M059J (cell line): ENCODE measurements at places on chromosomes 11 and 22.

GRCh38 chr11:116881143-116881542 lies 43.7 kb upstream of the APOA1 start:
- DNase-seq, result no peak

GRCh38 chr11:57484141-57484710 lies 23.9 kb downstream of the RTN4RL2 start:
- peak; percentile 26 for DNase-seq

DNA sequence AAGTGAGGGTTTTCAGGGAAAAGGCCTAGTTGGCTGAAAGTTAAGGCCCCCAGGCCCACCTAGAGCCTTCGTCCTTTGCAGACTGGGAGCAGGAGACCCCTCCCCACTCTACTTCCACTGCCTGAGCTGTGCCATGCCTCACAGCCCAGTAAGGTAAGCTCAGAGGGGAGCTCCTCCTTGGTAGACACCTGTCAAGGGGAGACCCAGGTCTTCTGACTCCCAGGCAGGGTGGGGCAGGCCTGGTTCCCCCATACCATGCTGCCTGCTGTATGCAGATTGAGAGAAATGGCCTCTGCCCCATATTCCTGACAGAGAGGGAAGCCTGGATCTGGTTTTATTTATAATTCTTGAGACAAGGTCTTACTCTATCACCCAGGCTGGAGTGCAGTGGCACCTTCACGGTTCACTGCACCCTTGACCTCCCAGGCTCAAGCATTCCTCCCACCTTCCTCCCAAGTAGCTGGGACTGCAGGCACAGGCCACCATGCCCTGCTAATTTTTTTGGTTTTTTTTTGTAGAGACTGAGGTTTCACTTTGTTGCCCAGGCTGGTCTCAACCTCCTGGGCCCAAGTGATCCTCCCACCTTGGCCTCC lies 697 bp downstream of the RAB36 start:
- DNase-seq, result no peak

- no peak for DNase-seq
Measured at GRCh38 chr22:44972363-44973083, 37.3 kb downstream of the PHF21B start.

- DNase-seq, result peak; percentile 46
Measured at GRCh38 chr11:125410091-125410490, 86.0 kb downstream of the FEZ1 start.

DNA sequence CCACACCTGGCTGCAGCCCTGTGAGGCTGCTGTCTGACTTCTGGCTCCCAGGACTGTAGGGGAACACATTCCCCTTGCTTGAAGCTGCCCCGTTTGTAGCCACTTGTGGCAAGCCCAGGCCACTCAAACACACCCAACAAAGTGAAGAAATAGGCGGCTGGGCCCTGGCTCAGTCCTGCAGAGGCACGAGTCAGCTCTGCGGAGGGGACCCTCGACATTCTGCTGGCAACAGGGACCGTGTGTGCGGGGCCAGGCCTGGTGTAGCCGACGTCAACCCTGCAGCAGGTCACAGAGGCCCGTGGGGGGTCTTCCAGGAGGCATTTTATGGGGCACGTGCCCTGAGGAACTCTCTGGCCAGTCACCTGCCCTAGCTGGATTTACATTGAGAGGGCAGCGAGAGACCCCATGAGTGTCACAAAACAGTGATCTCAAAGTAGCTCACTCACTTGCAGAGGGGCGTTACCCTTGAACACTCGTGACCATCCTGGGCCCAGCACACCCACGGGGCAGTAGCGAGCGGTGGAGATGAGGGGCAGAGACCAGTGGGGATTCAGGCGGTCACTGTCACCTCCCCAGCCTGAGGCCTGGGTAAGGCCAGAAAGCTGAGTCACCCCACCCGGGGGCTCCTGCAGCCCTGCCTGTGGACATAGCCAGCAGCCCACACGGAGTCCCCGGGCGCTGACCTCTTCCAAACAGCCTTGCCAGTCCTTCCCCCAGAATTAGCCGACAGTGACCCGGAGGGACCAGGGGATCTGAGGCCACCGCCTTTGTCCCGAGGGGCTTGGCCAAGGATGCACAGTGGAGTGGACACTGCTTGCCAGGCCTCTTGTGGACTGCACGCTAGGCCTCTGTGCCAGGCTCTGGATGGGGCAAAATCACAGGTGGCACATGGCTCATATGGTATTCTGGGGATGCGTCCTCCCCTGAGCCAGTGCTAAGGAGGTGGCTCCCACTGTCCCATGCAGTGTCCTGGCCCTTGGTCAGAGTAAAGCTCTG lies 139.5 kb downstream of the CTTN start:
- no peak for DNase-seq

- DNase-seq, result no peak
Measured at GRCh38 chr11:129012880-129013279, 70.2 kb upstream of the TP53AIP1 start.

- DNase-seq, result no peak
Measured at GRCh38 chr22:36295247-36295646, 42.3 kb downstream of the APOL1 start.

DNA sequence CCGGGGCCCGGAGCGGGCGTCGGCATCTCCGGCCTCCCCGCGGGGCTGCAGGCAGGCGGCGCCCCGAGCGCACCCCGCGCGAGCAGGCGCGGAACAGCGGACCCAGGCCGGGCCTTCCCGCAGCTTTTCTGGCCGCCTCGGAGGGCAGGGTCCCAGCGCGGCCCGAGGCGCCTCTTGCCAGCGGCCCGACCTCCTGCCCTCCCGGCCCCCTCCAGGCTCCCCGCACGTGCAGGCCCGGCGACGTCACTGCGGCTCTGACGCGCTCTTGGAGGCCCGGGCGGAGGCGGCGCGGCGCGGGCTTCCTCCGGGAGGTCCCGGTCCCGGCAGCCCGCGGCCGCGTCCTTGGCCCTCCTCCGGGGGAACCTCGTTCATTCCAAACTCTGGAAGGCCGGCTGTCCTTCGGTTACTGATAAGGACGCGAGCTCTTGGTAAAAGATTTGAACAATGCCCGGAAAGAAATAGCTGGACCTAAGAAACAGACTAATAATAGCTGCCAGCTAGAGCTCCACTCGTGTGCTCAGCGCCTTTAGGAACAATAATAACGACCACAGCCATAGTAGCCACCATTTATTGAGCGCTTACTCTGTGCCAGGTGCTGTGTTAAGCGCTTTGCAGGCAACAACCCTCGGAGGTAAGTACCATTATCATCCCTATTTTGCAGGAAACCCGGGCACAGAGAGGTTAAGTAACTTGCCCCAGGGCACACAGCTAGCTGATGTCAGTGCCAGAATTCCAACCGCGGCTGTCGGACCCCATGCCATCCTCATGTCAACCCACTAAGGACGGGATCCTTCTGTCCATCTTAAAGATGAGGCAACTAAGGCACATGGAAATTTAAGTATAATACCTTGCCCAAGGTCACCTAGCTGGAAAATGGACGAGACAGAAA lies 39.1 kb upstream of the CREB3L1 start:
- peak; percentile 68 for DNase-seq

GRCh38 chr11:97722065-97722464 lies 1298.7 kb upstream of the CNTN5 start:
- DNase-seq, result peak; percentile 86

GRCh38 chr22:22410677-22411076 lies 97.9 kb downstream of the ZNF280B start:
- no peak for DNase-seq

DNA sequence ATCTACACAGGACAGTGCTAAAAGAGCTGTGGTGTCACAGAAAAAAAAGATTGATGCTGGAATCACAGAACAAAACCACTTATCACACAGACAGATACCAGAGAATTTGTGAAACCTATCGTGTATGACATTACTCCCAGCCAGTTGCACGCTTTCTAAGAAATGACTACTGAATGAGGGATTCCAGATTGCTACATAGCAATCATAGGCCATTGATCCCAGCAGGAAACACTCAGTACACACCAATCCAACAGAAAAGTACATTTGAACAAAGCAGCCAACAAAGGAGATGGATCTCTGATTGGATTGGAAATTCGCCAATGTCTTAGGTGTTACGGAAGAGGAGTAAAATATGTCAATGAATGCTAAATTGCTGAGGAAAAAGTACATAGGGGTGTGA lies 4.8 kb upstream of the OR8H1 start:
- DNase-seq, result no peak

DNA sequence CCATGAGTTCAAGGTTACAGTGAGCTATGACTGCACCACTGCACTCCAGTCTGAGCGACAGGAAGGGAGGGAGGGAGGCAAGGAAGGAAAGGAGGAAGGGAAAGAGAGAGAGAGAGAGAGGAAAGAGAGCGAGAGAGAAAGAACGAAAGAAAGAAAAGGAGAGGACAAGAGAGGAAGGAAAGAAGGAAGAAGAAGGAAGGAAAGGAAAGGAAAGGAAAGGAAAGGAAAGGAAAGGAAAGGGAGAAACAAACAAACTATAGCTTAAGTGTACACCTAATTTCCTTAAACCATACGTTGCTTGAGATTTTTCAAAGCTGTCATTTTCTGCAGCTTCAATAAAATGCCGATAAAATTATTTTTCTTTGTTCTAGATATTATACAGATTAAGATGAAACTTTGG lies 80.2 kb upstream of the APOA1 start:
- no peak for DNase-seq

DNA sequence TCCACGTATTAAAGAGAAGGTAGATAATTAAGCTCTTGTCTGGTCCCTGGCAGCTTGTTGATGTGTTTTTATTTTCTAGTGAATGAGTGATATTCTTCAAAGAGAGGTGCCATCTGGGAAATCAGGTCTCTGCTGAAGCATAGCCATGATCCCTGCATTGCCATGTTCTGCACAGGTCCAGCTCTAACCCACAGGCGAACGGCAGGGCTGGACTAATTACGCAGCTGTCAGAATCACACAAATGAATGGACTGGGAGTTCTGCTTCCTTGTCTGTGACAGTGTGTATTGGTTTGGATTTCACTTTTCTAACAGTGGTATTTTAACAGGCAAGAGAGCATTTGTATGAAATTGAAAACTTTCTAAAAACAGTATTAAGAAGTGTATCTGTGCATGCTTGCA lies 235.6 kb downstream of the FAT3 start:
- no peak for DNase-seq

- no peak for DNase-seq
Measured at GRCh38 chr11:7587712-7588111, 73.9 kb downstream of the PPFIBP2 start.

GRCh38 chr22:27422442-27422841 lies 379.1 kb downstream of the MN1 start:
- DNase-seq, result peak; percentile 12

- DNase-seq, result no peak
Measured at GRCh38 chr22:26485806-26486390, 2.2 kb downstream of the SRRD start.

DNA sequence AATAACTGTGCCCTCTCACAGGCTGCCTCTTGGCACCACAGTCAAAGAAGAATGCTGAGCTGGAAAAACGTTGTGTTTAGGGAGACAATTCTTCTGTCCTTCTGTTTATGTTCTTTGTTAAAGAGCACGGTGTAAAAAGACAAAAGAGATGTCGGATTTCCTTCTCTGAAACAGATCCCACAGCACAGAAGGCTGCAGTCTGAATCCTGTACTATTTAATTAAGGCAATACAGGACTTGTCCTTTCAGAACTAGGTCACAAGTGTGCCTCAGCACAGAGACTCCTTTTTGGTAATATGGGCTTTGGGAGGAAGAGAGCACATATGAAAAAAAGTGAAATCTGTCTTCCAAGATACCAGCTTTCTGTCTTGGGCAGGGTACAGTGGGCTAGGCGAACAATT lies 201.2 kb downstream of the NTM start:
- DNase-seq, result no peak

DNA sequence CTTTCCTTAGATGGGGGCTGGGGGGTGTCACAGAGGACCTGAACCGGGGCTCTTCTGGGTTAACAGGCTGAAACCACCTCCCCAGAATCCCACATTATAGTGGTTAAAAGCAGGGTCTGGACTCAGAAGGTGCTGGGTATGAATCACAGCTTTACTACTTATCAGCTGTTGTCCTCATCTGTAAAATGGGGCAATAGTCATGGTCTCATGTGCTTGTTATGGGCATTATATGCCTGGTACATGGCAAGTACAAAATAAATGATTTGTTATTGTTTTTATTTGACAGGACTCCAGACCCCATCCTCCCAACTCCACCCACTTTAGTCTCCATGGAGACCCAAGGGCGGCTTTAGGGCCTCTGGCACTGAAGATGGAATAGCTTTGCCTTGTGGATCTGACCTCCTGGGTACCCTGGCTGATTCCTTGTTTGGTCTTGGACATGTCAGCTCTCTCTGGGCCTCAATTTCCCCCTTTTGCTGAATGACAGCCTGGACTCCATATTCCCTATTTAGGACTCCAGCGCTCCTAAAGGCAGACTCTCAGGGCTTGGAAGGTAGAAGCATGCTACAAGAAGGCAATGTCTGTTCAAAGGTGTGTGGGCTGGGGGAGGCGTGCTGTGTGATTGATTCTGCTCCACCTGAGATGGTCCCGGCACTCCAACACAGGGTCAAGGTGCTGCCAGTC lies 812 bp upstream of the SMTN start:
- no peak for DNase-seq

DNA sequence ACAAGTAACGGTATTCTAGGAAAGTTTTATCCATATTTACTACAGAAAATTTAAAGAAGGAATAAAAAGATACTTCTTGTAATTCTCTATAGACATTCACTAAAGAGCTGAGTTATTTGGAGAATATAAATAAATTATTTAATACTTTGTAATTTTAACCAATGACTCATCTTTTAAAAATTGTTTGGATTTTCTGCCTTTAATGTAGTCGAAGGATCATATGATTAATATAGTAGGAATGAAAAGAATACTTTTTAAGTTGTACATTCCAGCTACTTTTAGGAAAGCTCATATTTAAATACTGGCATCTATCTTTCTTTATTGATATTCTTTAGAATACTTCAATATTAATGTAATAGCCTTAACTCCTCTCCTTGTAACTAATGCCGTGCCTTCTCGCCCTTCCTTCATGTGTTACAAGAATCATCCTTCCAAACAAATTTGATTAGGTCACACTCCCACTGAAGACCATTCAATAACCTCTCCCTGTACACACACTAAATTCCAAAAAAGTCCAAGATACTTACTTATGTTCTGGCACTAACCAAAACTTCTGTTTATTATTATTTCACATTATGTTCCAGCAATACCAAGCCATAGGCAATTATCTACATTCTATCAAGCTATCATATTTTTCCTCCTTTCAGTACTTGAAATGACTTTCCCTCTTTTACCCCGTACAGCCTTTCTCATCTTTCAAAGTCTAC lies 501.9 kb downstream of the CNTN5 start:
- DNase-seq, result peak; percentile 46

- DNase-seq, result no peak
Measured at GRCh38 chr11:64998690-64999431, 2.1 kb upstream of the BATF2 start.

- no peak for DNase-seq
Measured at GRCh38 chr22:47300698-47301405, 538.4 kb downstream of the TBC1D22A start.
